Regular cardiac myocyte (primary cell): ENCODE measurements at places on chromosomes 1 and 21. TPM values are rescaled to one million over a fixed set of nuclear protein-coding genes. Genes with fewer than 3 reads are reported as not detected.

The HAX1 gene
- 110 and 149 TPM in 2 replicates for total RNA-seq

The C21orf91 gene
- 3.9 and 6.5 TPM in 2 replicates for total RNA-seq

The GREM2 gene
- total RNA-seq = 0.96 and 1.4 TPM in 2 replicates

The SPOCD1 gene
- 32.8 and 44.0 TPM in 2 replicates for total RNA-seq

The TRIM17 gene
- total RNA-seq = under 0.01 TPM in 1 of 2 replicates, not detected in the other

The PPFIA4 gene
- 9.0 and 39.2 TPM in 2 replicates for total RNA-seq

The RAB25 gene
- total RNA-seq = not detected in 2 replicates

The LCE3D gene
- not detected in 2 replicates for total RNA-seq

The NKAIN1 gene
- under 0.01 TPM in 1 of 2 replicates, not detected in the other for total RNA-seq

The MPC2 gene
- 50.7 and 58.7 TPM in 2 replicates for total RNA-seq

The C8A gene
- total RNA-seq = not detected in 2 replicates
